ENCODE measurements at places on chromosomes 7 and 10. TPM values are rescaled to one million over a fixed set of nuclear protein-coding genes. Genes with fewer than 3 reads are reported as not detected.

- DNase-seq: no peak
These were observed 48.7 kb downstream of the BPGM start for GRCh38 chr7:134695321-134695860.

DNA sequence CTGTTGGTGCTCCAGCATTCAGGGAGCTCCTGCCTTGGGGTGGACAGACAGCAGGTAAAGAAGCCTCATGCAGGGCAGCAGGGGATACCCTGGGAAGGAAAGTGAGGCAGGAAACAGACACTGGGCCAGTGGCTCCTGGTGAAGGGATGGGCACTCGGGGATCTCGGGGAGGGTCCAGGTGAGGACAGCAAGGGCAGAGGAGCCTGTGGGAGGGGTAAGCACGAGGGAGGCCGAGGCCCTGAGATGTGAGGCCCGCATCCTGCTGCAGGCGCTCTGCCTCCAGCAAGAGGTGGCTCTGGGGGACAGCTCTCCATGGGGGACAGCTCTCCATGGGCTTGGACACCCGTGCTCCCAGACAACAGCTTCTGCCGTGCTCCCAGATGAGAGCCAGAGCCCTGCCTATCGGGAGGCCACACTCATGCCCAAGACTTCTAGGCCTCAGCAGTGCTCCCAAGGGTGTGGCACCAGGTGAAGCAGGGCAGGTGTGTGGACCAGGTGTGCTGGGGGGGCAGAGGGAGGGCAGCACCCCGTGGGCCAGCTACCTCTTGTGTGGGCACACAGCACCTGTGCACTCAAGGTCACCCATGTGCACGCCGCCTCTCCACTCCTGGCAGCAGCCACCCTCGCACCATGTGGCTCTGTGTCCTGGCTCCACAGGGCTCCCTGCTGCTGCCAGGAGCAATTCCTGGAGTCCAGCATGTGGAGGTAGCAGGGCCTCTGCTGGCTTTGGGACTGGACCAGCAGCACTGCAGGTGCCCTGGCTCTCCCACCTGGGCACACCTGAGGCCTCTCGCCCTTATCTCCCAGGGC, 93.6 kb upstream of the INSIG1 start:
- no peak for DNase-seq

DNA sequence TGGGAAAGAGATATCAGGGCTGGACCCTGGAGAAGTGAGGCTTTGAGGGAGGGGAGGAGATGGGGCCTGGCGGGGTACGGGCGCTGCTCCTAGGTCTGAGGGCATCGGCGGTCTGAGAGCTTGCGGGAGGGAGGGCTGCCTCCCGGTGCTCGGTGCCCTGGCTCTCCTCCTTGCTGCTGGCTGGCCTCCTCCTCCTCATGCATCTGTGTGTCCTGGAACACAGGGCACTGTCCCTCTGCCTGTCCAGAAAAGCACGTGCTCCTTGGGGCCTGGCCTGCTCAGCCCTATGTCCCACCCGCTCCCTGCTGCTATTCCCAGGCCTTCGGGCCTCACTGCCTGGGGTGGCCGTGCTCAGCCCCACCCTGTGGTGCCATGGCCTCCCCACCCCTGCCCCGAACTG, 166.9 kb downstream of the RNF216 start:
- DNase-seq: no peak

GRCh38 chr10:71236286-71236685, 23.9 kb downstream of the UNC5B start:
- DNase-seq: peak; percentile 91

DNA sequence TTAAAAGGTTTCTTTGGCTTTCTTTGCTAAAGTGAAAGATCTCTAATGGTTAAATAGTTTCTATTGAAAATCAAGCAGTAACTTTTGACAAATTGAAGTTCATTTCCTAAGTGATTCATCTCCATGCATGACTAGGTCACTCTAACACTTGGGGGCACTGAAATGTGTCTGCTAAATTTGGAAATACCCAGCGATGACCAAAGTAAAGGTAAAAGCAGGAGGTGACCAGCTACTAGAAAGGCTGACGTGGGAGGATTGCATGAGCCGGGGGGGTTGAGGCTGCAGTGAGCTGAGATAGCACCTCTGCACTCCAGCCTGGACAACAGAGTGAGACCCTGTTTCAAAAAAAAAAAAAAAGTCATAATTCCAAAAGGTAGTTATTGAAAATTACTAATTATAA, 111.8 kb upstream of the GPR141 start:
- no peak for DNase-seq

DNA sequence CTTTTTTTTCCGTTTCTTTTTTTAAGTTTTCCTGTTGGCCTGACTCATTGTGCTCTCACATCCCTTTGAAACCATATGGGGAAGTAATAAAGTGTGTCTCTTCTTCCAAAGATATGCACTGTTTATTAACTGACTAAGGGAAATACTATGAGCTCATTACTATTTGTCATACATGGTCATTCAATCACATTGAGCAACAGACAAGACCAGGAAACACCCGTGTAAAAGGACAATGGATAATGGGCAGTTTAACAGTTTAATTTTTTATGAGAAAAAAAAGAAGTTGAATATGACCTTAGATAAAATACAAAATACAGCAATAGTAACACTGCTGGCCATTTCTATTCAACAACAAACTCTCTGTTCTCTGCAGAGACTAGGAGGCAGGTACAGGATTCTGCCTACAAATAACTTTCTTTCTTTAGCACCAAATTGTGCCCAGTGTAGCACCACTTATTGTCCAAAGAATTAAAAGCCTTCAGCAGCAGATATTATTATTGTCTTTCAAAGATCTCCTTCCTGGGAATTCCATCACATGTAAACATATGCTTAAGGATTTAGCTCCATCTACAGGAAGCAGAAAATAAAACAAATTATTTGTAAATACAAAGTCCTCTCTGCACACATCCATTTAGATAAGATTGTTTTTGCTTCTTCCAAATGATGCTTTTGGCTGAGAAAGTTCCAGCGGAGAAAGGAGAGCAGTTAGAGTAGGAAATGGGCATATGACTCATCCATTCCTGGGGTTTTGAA, 55.0 kb upstream of the AKR1E2 start:
- DNase-seq: no peak

DNA sequence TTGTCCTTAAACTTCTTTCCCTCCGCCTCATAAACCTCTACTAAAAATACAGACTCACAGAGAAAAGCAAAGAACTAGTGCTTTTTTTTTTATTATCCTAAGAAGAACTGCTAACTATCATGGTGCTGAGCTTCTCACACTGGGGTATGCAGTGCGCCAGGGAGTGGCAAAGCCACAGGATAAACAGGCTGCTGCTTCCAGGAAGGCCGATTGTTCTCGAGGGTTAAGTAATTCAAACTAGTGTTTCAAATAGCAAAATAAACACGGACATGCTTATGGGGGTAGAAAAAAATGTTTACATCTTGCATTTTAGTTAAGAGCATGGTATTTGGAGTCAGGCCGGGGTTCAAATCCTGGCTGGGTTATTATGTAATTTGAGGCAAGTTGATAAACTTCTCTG, 157.0 kb downstream of the TAX1BP1 start:
- DNase-seq: no peak

- no peak for DNase-seq
These were observed 294.3 kb downstream of the BBS9 start for GRCh38 chr7:33423646-33424020.

GRCh38 chr7:134328900-134329299, 12.2 kb upstream of the SLC35B4 start:
- no peak for DNase-seq

DNA sequence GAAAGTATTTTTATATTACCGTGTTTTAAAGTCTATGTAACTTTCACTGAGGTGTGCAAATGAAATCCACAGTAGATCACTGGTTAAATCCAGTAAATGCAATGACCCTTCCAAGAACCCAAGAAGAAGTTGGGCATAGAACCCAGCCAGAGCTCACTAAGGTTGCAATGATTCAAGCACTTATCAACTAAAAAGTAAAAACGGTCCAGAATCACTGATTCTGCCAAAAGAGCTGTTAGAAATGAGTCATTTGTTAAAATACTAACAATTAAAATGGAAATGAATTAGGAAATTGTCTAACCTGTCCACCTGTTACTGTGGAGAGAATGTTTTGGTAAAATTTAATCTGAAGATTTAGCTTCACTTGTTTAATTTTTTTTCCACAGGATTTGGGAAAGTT, 74.4 kb downstream of the ANK3 start:
- DNase-seq: no peak

DNA sequence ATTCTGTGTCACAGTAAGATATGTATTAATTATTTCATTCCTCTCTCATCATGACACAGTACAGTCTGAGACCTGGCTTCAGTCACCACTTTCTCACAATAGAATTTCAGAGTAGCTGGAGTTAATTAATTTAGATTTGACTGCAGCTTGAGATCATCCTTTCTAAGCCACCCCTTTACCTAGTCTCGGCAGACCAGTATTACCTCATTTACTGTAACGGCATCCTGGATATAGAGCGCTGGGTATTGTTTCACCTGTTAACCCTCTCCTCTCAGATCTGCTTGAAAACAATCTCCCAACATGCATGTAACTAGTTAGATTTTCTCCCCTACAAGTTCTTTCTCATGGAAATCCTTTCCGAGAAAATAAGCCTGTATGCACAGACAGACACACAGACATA, 1057.5 kb downstream of the GATA3 start:
- DNase-seq: no peak

GRCh38 chr7:99021941-99022560, 121.9 kb downstream of the SMURF1 start:
- no peak for DNase-seq

DNA sequence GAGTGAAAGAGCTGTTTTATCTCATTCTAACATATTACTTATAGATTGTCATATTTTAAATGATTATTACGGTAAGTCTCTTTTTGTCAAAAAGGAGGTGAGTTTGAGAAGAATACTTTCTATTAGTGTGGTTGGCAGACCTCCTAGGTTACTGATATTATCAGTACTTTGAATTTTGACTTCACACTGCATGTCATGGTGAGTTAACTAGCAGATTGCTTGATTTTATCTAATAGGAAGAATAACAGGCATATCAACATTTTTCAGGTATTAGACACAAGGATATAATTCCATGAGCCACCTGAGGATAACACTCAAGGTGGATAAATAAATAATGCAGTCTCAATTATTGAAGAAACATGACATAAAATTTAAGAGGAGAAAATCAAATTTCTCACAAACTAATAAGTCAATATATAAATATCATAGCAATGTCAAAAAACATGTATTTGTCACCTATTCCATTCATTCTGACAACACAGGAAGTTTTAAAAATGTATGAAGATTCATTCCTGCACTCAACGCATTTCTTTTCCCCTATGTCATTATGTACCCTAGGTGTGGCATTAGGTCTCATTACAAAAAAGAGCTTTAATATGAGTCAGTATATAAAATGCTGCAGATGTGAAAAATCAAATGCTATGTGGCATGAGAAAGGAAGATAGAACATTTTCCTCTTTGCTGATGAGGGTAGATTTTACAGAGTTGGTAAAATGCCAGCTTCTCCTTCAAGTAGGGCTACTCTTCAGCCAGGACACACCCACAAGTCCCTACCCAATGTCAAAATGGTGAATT, 1621.6 kb downstream of the REEP3 start:
- DNase-seq: no peak

GRCh38 chr7:135075716-135076115, 72.2 kb upstream of the TMEM140 start:
- DNase-seq: no peak

DNA sequence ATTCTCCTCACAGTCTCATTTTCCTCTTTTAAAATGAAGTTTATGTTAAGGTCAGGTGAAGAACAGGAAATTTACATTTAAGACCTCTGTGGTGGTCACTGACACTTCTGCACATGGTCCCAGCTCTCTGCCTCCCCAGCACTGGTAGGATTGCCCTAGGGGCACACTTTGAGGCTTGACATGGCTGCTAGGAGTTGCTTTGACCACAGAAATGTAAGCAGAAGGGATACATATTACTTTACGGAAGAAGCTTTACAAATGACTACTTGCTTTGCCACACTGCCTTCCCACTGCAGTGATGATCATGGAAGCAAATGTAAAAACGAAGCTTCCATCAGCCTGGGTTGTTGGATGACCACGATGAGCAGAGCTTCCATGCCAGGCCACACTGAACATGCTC, 53.1 kb upstream of the RSU1 start:
- no peak for DNase-seq

GRCh38 chr10:12327074-12327473, 22.3 kb upstream of the CAMK1D start:
- no peak for DNase-seq

GRCh38 chr10:4191354-4191753, 406.3 kb upstream of the KLF6 start:
- DNase-seq: no peak

- no peak for DNase-seq
These were observed 467.9 kb upstream of the PODXL start for GRCh38 chr7:132024290-132024689.

DNA sequence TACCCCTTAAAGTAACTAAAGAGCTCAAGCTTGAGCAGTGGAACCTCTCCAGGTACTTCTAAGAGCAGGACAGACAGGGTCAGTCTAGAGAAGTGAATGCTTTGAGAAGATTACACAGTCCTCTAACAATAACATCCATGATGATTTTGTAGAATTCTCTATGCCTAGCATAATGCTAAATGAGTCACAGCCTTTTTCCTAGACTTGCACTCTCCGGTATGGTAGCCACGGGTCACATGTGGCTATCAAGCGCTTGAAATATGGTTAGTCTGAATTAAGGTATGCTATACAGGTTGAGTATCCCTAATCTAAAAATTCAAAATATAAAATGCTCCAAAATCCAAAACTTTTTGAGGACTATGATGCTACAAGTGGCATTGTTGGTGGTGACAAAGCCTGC, 166.6 kb upstream of the MKLN1 start:
- DNase-seq: no peak

DNA sequence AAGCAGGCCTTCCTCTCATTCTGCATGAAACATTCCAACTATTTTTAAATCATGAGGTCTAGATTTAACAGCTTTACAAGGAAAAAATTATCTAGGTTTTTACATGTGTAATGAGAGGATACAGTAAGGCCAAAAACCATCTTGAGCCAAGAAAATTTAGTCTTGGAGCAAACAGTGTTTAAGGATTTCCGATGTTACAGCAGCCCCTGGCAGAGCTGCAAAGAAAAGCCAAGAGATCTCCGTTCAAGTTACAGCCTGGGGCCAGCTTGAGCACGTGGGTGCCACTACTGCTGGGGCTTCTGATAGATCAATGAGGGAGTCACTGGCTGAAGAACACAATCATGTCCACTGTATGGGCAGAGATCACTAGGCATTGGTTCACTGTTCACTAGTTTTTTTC, 156.2 kb downstream of the EVX1 start:
- no peak for DNase-seq

GRCh38 chr10:108453166-108453565, 1288.7 kb upstream of the SORCS1 start:
- no peak for DNase-seq

GRCh38 chr7:104791080-104791479, 222.9 kb upstream of the KMT2E start:
- no peak for DNase-seq

GRCh38 chr7:5177060-5177459, 13.0 kb upstream of the WIPI2 start:
- DNase-seq: no peak

The NSMCE4A gene
- 104 TPM for polyA plus RNA-seq

The JCAD gene
- 29.7 TPM for polyA plus RNA-seq

The PON3 gene
- 2.5 TPM for polyA plus RNA-seq

The TMEM176A gene
- polyA plus RNA-seq: 90.9 TPM

The MBLAC1 gene
- polyA plus RNA-seq: 1.3 TPM

The NUTM2A gene
- polyA plus RNA-seq: 3.6 TPM

The CTAGE8 gene
- polyA plus RNA-seq: 12.3 TPM

The SUGCT gene
- polyA plus RNA-seq: 14.0 TPM

The ITPRID1 gene
- polyA plus RNA-seq: not detected

The HMX2 gene
- polyA plus RNA-seq: 0.75 TPM

The NKX1-2 gene
- not detected for polyA plus RNA-seq

The PTN gene
- 176 TPM for polyA plus RNA-seq

The SPDYE11 gene
- 1.6 TPM for polyA plus RNA-seq

The TMEM236 gene
- polyA plus RNA-seq: 0.37 TPM

The BMPER gene
- 22.7 TPM for polyA plus RNA-seq

The PDZD7 gene
- polyA plus RNA-seq: 3.3 TPM
